ENCODE measurements at places on chromosomes 11 and 22. TPM values are rescaled to one million over a fixed set of nuclear protein-coding genes. Genes with fewer than 3 reads are reported as not detected.

Gene SERPING1
- total RNA-seq: 196 TPM

Gene RAC2
- 1.7 TPM for total RNA-seq

Gene FAM168A
- total RNA-seq: 45.2 TPM

Gene DEPDC7
- 1.7 TPM for total RNA-seq

Gene NPTXR
- 4.7 TPM for total RNA-seq

Gene ROBO4
- not detected for total RNA-seq

Gene ADAMTS15
- total RNA-seq: 1.2 TPM

Gene OR8J1
- total RNA-seq: not detected

Gene PES1
- total RNA-seq: 71.6 TPM

Gene HTR3B
- not detected for total RNA-seq

Gene CDHR5
- total RNA-seq: 0.98 TPM

Gene MS4A6E
- not detected for total RNA-seq

Gene MYRF
- total RNA-seq: 128 TPM

Gene JAML
- total RNA-seq: 0.60 TPM

Gene SMC1B
- total RNA-seq: not detected

Gene SAA2
- not detected for total RNA-seq

Gene SFI1
- 66.3 TPM for total RNA-seq

Gene CD44
- total RNA-seq: 3.8 TPM

Gene POU2AF1
- total RNA-seq: 0.58 TPM

Gene MRGPRE
- total RNA-seq: not detected

Gene RIBC2
- 7.0 TPM for total RNA-seq

Gene PATE4
- not detected for total RNA-seq

Gene UBQLNL
- 0.79 TPM for total RNA-seq

Gene PKNOX2
- total RNA-seq: 39.9 TPM

Gene ANO9
- total RNA-seq: 31.0 TPM

Gene SHISAL1
- total RNA-seq: 0.46 TPM

Gene LRRC32
- 0.14 TPM for total RNA-seq

Gene CRY2
- total RNA-seq: 34.8 TPM

Gene TCP11L1
- 19.9 TPM for total RNA-seq

Gene PRDX5
- 157 TPM for total RNA-seq

Gene GDPD5
- 32.4 TPM for total RNA-seq

Gene GLYAT
- not detected for total RNA-seq

Gene RNASEH2C
- 44.0 TPM for total RNA-seq

Gene KCNA4
- 0.27 TPM for total RNA-seq

Gene CEP126
- 2.1 TPM for total RNA-seq

Gene MGAT3
- 28.8 TPM for total RNA-seq

Gene PRODH
- 6.4 TPM for total RNA-seq
